ENCODE measurements at places on chromosomes 16 and 17.

DNA sequence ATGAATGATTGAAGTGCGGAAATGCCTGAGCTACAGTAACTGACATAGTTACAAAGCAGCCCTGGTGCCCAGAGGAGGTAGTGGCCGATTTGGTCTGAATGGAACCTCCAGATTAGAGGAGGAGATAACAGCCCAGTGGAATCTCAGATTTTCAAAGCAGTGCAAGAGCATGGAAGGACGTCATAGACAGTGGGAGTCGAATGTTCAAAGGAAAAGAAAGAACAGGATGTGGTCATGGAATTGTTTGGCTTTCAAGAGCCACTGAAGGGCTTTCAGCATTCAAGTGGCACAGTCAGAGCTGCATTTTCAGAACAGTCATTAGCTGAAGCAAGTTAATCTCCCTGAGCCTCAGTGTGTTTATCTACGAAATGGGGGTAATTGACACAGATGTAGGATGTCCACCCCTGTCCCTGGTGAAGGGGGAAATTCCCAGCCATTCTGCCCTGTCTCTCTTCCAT lies 104.6 kb upstream of the CACNG3 start:
- no peak for DNase-seq

- DNase-seq = no peak
Observed at GRCh38 chr16:79310710-79311109, 289.8 kb downstream of the MAF start.

DNA sequence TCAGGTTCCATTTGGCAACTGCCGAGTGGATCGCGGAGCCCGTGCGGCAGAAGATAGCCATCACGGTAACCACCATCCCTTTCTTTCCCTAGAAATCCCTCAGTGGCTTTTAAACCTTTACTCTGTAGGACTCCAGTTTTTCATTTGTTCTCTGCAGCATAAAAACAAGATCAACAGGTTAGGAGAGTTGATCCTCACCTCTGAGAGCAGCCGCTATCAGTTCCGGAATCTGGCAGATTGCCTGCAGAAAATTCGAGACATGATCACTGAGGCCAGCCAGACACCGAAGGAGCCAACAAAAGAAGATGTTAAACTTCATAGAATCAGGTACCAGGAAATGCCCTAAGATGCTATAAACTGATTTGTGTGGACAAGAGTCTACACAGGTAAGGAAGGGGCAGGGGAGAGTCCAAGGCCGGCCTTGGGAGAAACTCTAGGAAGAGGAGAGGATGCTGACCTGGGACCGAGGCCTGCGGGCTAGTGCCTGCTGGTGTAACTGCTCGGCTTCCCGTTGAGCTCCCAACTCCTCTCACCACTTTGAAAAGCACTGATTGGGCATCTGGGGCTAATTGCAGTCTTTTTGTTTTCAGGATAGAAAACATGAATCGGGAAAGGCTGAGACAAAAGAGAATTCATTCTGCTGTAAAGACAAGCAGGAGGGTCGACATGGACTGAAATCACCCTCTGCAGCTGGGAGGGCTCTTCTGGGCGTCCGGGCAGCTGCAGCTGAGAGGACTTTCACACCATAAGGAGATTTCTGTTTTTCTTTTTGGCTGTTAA lies 8.1 kb downstream of the MRPL58 start:
- DNase-seq = no peak

DNA sequence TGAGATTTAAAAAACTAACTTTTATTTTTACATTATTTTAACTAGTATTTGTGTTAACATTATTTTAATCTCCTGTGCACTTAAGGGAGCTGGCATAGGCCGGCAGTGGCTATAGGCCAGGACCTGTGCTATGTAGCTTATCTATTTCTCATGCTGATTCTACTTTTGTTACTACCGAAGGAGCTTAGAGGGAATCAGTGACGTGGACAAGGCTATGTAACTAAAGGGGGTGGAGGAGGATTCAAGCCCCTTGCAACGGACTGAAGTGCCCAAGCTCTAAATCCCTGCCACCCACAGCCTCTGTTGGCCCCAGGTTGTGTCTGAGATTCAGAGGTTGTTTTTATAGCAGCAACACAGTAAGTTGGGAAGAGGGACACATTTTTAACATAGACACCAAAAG lies 356.4 kb downstream of the WWOX start:
- no peak for DNase-seq

- no peak for DNase-seq
Observed at GRCh38 chr17:58263773-58264172, 17.0 kb downstream of the MPO start.

- no peak for DNase-seq
Observed at GRCh38 chr17:7260651-7261378, 1.5 kb downstream of the CLDN7 start.
